ENCODE measurements at places on chromosomes 16 and 17. TPM values are rescaled to one million over a fixed set of nuclear protein-coding genes. Genes with fewer than 3 reads are reported as not detected.
A peak's percentile ranks its signal among the peaks of the same experiment; 100 is the strongest.

GRCh38 chr17:72613396-72613795 lies 479.1 kb downstream of the SLC39A11 start:
- ATAC-seq, result no peak

- ATAC-seq, result no peak
These were observed 43.9 kb downstream of the KLHDC4 start for GRCh38 chr16:87721622-87722585.

DNA sequence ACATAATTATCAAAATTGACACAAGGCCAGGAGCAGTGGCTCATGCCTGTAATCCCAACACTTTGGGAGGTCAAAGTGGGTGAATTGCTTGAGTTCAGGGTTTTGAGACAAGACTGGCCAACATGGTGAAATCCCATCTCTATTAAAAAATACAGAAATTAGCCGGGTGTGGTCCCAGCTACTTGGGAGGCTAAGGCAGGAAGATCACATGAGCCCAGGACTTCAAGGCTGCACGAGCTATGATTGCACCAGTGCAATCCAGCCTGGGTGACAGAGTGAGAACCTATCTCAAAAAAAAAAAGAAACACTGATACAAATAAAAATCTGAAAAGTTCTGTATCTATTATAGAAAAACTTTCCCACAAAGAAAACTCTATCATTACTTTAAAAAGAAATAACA lies 15.5 kb downstream of the MYH10 start:
- peak; percentile 50 for ATAC-seq

DNA sequence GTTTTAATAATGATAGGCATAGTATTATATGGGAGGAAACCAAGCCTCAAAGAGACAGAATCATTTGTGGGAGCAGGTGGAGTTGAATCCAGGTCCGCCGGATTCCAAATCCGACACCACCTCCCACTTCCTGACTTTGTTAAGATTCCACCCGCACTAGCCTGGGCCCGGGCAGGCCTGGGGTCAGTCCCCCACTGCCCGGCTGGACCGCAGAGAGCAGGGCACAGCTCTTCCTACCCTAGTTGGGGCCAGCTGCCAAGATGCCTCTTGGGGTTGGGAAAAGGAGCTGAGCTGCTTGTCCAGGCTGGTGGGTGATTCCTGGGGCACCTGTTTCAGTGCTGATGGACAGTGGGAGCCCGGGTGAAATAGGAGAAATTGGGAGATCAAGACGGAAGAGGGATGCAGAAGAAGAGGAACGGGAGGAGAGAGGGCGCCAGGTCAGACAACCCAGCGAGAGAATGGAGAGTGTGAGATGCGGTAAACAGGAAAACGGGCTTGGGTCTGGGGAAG lies 53.9 kb downstream of the OR1D5 start:
- ATAC-seq, result no peak

DNA sequence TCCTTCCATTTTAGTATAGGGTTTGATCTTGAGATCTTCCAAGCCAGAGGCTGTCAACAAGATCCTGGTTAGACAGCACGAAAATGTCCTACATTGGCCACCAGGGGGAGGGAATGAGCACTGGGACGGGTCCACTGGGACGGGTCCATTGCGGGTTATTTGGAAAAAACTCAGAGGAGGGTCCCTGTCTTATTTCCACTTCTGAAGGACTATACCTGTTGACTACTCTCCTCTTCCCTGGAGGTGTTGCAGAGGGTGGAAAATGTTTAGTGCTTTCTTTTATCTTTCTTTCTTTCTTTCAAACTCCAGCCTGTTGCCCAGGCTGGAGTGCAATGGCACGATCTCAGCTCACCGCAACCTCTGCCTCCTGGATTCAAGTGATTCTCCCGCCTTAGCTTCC lies 2.5 kb downstream of the TTLL6 start:
- no peak for ATAC-seq

- ATAC-seq, result no peak
These were observed 135.6 kb downstream of the PARN start for GRCh38 chr16:14494396-14494966.

GRCh38 chr17:13750816-13751793 lies 149.4 kb upstream of the HS3ST3A1 start:
- no peak for ATAC-seq

GRCh38 chr17:2172999-2173398 lies 118.1 kb downstream of the HIC1 start:
- peak; percentile 48 for ATAC-seq

- ATAC-seq, result no peak
These were observed 15.8 kb upstream of the NDUFAB1 start for GRCh38 chr16:23611936-23612335.

DNA sequence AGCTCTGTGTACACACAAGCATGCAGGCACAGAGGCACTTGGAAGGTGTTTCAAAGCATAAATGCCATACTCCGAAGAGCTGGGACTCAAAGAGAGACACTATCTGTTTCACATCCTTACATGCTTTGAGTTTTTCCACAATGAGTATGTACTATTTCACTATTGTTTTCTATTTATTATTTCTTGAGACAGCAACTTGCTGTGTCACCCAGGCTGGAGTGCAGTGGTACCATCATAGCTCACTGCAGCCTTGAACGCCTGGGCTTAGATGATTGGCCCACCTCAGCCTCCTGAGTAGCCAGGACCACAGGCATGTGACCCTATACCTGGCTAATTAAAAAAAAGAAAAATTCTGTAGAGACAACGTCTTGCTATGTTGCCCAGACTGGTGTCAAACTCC lies 31.6 kb downstream of the CYB5D2 start:
- ATAC-seq, result no peak

DNA sequence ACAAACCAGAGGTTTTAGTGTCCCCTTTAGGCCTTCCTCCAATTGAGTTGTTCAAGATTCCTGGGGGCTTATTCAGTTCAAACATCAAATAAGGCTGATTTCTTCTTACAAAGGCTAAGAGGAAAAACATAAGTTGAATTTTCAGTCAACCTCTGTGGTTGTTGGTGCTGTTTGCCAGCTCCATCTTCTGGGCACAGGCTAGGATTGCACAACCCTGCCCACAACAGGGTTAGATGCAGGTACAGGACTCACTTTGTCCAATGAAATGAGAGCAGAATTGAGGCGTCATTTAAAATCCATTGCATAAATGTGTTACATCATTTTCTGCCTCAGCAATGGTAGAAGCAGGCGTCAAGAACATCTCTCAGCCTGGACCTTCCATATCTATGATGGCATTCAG lies 173.3 kb downstream of the PMP22 start:
- ATAC-seq, result no peak

Gene CLEC18B
- total RNA-seq, result not detected
